Fibroblast of skin of back (primary cell): ENCODE measurements at places on chromosomes 2 and 18.
A peak's percentile ranks its signal among the peaks of the same experiment; 100 is the strongest.

- DNase-seq: no peak
Measured at GRCh38 chr2:78865667-78866066, 159.8 kb upstream of the REG3G start.

DNA sequence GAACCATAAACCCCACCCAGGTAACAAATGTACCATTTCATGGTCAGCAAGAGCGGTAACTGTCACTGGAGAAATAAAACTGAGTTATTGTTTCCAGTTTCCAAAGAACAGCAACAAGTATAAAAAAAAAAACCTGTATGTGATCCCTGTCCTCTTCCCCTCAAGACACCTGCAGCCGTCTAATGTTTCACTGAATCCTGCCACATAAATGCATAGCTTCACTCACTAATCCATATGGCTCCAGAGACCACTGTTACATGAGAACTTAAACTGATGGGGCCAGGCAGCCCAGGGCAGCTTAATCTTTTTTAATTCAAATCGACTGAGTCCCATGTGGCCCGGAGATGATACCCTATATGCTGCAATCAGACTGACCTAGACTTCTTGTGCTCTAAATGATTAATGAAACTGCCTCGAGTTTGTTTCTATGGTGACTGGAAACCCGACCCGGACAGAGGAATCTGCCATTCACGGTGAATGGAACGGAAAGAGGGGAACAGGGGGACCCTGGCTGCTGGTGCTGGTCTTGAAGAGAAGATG lies 60.9 kb upstream of the SIX2 start:
- peak; percentile 12 for DNase-seq

DNA sequence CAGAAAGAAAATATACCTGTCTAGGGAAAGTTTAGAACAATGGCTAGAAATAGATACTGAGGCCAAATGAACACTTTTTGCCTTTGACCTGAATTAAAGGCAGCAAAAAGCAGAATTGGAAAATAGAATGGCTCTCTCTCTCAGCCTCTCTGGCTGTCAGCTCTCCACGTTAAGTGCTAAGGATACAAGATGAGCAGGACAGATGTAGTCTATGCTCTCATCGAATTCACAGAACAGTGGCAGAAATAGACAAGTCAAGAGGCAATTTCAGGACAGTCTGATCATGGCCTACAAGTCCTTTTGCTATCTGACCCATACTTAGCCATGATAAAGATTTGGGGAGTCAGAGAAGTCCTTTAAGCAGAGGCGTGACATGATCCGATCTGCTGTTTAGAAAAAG lies 120.2 kb upstream of the CREB1 start:
- no peak for DNase-seq

DNA sequence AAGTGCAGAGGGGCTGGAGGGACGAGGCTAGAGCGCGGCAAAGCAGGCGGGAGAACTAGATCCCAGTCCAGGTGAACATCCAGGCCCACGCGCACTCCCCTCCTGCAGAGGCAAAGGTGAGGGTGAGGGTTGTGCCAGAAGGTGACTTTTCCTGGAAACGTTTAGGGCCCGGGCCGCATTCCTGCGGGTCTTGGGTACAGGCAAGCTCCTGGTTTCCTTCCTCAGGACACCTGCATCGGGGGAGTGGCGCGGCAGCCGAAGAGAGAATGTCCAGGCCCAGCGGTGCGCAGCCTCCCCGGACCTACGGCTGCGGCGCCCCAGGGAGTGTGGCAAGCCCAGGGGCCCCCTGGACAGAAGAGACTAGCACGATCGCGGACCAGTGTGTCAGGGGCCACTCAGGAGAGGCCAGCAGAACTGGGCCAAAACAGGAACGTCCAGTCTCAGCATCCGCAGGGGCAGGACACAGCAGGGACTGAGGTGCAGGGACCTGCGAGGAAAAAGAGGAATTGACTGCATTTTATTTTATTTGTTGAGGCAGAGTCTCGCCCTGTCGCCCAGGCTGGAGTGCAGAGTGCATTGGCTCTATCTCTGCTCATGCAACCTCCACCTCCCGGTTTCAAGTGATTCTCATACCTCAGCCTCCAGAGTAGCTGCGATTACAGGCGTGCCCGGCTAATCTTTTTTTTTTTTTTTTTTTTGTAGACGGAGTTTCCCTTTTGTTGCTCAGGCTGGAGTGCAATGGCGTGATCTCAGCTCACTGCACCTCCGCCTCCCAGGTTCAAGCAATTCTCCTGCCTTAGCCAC lies 8.7 kb upstream of the IMPA2 start:
- no peak for DNase-seq

- DNase-seq: no peak
Measured at GRCh38 chr2:165679621-165680020, 114.4 kb downstream of the GALNT3 start.

DNA sequence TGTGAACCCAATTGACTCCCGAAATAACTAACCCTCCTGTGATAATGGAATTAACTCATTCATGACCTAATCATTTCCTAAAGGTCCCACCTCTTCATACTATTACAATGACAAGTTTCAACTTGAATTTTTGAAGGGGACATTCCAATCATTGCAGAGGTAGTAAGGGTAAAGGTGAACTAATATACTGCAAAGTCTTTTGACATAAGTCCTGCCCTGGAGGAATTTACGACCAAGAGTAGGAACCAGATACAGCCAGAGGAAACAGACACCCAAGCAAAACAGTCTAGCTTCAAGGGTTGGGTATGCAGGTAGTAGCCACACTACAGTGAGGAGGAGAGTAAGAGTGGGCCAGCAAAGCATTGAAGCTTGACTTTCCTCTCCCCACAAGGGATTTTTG lies 1.2 kb upstream of the SRBD1 start:
- no peak for DNase-seq

GRCh38 chr2:183010112-183010511 lies 28.1 kb downstream of the NCKAP1 start:
- peak; percentile 53 for DNase-seq

GRCh38 chr2:23002234-23002633 lies 382.7 kb upstream of the KLHL29 start:
- DNase-seq: no peak

DNA sequence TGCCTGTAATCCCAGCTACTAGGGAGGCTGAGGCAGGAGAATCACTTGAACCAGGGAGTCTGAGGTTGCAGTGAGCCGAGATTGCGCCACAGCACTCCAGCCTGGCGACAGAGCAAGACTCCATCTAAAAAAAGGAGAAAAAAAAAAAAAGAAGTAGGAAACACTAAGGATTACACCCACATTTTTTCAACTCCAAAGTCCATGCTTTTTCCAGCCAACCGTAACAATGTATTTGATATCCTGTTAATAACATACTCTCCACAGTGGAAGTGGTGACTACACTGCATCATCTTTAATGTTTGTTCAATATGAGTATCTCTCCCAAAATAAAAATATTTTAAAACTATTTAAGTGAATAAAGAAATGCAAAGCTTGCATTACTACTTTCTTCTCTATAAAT lies 481.6 kb upstream of the ACVR2A start:
- no peak for DNase-seq

DNA sequence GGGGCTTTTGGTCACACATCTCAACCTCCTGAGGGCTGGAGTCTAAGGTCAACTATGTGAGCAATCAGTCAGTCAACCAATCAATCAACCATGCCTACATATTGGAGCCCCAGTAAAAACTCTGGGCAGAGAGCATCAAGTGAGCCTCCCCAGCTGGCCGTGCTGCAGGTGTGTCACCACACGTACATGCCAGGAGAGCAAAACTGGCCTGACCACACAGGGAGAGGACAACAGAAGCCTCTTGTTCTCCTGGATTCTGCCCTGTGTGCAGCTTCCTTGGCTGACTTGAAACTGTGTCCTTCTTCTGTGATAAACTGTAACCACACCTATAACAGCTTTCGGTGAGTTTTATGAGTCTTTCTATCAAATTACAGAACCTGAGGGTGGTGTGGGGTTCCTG lies 25.9 kb downstream of the GPR35 start:
- DNase-seq: no peak

DNA sequence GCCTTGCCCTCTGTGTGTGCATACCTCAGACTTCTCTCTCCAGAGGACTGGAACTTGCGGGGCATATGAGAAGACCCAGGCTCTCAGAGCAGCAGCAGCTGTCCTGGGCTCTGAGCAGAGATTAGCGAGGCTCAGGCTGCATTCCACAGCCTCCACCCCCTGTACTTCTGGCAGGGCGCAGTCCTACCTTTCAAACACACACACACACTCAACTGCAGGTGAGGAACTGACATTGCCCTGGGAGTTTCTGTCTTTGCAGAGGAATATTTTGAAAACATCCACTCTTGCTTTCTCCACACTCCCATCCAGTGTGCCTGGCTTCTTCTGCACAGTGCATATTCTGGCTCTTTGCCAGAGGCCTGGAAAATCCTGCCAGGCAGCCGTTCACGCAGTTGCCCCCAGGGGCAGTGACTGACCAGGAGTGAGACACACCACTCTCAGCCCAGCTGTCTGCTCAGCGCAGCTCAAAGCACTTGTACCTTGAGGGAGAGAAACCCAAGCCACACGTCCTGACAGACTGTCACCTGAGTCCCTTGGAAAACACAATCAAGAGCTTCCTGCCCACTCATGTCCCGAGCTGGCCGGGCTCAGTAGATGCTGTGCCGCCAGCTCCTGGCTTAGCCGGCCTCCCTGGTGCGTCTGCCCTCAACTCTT lies 460.8 kb downstream of the RNF144A start:
- peak; percentile 3 for DNase-seq

DNA sequence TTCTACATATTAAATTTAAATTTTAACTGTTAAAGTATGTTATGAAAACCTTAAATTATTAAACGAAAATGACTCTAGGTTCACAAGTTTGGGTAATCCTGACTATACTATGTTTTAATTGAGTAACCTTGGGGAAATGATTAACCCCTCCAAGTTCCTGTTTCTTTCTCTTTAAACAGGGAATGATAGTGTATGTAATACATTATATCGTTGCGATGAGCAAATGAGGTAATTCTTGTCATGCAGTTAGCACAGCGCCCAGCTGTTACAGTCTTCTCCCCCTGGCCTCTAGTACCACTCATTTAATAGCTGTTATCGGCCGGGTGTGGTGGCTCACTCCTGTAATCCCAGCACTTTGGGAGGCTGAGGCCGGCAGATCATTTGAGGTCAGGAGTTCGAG lies 80.4 kb downstream of the MTA3 start:
- DNase-seq: no peak

DNA sequence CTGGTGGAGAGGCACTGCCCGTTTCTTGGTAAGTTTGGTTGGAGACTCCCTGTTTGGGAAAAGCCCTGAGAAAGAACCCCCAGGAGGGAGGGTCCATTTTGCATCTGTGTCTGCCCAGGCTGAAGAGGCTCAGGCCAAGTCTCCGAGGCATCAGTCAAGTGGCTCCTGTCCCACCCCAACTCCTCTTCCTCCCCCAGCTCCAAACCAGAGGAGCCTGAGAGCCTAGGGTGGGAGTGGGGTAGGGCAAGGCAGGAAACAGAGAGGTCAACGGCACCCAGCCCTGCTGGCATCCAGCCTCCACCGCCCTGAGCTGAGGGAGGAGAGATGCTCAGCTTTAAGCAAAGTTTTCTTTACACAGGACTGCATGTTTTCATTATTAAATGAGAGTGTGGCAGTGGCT lies 38.2 kb downstream of the CYP27C1 start:
- DNase-seq: no peak

DNA sequence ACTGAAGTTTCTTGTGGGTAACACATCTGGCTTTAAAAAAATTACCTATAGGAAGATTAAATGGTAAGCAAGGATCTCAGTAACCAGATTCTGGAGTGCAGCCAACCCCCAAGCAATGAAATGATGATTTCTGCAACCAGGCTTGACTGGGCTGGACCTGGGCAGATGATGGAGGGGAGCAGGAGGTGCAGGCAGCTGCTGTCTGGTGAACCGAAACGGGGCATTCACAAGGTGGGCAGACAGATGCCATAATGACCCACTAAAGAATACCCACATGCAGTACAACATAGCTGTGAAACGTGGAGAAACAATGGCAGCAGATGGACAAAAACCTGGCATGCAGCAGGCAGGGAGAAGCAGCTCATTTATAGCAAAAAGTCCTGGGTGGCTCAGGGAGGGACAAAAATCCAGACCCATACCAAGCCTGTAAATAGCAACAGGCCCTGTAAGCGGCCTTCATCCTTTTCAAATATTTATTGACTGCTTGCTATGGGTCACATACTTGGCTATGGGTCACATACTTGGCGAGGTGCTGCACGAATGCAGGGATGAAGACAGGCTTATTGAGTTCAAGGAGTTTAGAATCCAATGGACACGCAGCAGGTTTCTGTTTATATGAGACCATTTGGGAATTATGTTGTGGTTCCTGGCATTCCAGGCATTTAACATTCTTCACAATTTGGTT lies 244.7 kb downstream of the HRH4 start:
- DNase-seq: peak; percentile 42

DNA sequence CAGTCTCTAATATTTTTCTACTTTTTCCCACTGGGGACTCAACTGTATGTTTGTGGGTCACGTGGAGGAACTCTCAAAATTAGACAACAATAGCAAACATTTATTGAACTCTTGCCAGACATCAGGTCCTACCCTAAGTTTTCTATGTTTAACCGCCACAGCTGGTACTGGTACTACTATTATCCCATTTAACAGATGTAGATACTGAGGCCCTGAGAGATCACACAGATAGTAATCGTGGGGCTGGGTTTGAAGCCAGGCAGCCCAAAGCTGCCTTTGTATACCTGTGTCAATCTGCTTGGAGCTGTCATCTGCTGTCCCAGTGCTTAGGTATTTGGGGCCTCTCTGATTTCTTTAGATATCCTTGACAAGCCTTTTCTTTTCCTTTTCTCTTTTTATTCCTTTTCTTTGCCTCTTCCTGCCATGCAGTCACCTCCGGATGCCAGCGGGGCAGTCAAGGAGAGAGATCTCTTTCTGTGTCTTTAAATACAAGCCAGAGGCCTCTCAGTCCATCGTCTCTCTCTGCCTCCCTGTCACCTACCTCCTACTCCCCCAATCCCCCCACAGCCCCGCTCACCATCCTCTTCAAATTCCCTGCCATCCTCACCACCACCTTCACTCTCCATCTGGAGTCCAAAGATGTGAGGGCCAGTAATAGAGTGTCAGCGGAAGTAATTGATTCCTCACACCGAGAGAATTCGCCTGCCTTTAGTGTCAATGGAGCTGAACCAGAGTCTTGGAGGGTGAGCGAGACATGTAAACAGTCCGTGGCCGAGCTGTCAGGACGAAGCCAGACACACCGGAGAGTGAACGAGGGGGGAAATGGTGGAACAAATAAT lies 23.4 kb downstream of the NRP2 start:
- DNase-seq: no peak

GRCh38 chr2:161088658-161089350 lies 71.4 kb upstream of the TANK start:
- no peak for DNase-seq

- no peak for DNase-seq
Measured at GRCh38 chr2:3482363-3482821, 36.9 kb downstream of the ADI1 start.

DNA sequence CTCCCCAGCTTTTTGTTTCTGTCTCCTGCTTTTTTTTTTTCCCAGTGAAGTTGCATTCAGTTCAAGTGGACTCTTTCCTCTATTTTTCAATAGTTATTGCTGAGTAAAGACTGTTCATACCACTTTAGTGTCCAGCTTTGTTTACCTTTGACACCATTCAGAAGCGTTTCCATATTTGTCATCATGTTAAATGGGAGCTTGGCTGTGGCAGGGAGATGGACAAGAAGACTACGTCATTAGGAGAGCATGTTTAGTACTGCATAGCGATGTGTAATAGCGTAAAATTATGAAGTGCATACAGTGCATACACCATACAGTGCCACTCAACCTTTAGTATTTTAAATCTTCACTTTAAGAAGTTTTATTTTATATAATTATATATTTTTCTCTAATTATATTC lies 655.9 kb downstream of the DCC start:
- DNase-seq: no peak
